ENCODE measurements at places on chromosomes 5 and 9.
A peak's percentile ranks its signal among the peaks of the same experiment; 100 is the strongest.

- no peak for DNase-seq
Observed at GRCh38 chr9:107635101-107635802, 145.7 kb upstream of the KLF4 start.

- peak; percentile 64 for DNase-seq
Observed at GRCh38 chr5:157710882-157711281, 20.3 kb upstream of the THG1L start.

DNA sequence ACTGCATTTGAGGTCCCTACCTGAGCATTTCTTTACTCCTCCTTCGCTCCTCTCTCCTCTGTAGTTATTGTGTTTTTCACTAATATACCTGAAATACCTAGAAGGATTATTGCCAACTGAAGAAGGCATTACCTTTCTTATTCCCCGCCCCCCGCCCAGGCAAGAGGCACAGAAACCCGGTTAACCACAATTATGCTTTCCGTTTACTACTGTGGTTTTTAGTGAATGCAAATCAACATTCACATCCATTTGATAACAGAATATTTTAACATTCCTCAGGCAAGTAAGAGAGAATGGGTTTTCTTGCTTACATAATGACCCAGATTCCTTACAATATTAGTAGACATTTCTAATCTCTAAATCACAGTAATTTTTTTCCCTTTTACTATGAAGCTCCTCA is 136.9 kb downstream of the PCSK5 start:
- no peak for DNase-seq

- DNase-seq = no peak
Observed at GRCh38 chr5:78624011-78624541, 24.5 kb downstream of the LHFPL2 start.

DNA sequence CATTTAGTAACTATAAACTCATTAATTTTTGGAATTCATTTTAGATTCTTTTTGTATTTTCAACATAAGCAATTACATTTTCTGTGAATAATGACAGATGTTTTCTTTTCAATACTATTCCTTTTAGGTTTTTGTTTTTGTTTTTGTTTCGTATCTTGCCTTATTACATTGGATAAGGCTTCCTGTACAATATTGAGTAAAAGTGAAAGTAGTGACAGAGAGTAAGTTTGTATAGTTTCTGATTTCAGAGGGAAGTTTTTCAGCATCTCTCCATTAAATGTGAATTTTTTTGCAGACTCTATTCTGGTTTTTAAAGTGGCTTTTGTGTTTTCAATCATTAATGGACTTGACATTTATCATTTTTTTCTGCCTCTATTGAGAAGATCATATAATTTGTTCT is 12.8 kb upstream of the CAMK4 start:
- no peak for DNase-seq

- peak; percentile 44 for DNase-seq
Observed at GRCh38 chr9:124442826-124443225, 7.4 kb upstream of the ADGRD2 start.

DNA sequence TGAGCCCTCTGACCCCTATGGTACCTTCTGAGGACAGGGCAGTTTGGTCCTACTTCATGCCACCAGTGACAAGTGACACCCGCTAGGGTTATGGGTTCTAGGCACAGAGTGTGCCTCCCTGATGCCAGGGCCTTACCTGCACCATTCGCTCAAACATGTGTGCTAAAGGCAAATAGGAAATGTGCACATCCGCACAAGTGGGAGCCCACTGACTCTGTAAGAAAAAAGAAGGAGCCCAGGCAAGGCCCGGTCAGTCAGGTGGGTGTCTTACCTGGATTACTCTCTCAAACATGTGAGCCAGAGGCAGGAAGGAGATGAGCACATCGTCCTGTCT is 29.1 kb upstream of the MEIKIN start:
- no peak for DNase-seq

- DNase-seq = no peak
Observed at GRCh38 chr5:66452109-66452508, 144.1 kb upstream of the MAST4 start.

GRCh38 chr9:122661416-122661815 is at the start of gene OR1L1:
Gene OR1L1 (plus strand): TSS chr9:122661716. CDS start chr9:122661716, 0 bp downstream.
- DNase-seq = no peak
